T47D (cell line): ENCODE measurements at places on chromosomes 16 and 17.
A peak's percentile ranks its signal among the peaks of the same experiment; 100 is the strongest.

DNA sequence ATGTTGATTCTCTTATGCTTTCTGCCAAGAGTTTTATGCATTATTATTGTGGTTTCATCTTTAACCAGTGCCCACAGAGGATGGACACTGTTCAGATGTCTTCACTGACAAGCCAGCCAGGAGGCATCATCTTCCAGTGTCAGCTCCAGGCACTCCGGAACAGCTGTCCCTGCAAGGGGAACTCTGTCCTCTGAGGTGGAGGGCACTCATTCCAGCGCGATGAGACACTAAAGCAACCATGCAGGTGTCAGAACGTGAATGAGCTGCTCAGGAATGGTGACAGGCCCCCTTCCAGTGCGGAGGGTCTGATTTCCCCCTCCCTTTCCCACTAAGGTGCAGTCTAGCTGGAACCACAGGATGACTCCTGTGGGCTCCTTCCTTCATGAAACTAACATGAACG is 117.5 kb downstream of the NOG start:
- no peak for DNase-seq

DNA sequence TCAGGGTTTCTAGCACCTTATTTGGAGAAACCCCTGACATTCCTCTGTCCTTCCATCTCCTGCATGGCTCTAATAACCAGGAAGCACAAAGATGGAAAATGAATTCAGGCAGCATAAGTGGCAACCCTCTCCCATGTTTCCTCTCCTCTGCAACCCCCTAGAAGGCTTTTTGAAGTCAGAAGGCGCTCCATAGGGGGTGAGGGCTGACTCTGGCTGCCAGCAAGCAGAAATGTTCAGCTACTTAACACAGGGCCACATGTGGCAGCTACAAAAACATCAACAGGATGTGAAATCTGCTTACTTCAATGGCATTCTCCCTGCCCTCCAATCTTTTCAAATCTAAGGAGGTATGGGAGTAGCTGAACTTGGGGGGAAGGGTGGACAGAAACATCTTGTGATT is 55.2 kb upstream of the IRX5 start:
- no peak for DNase-seq

DNA sequence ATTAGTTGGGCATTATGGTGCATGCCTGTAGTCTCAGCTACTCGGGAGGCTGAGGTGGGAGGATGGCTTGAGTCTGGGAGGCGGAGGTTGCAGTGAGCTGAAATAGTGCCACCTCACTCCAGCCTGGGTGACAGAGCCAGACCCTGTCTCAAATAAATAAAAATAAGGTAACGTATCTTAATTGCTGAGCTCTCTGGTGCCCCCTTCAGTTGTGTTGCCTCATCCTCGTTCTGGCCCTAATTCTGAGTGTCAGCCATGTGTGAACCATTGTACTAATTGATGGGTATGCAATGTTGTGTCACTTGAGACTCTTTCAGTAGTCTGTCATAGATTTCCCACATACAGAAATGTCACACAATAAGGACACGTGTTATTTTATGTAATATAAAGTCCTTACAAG is 363.1 kb upstream of the RBFOX1 start:
- no peak for DNase-seq

GRCh38 chr16:73916829-73917594 is 379.6 kb upstream of the PSMD7 start:
- DNase-seq = no peak

- peak; percentile 94 for DNase-seq
Observed at GRCh38 chr17:40111221-40112128, 10.3 kb upstream of the MSL1 start.

DNA sequence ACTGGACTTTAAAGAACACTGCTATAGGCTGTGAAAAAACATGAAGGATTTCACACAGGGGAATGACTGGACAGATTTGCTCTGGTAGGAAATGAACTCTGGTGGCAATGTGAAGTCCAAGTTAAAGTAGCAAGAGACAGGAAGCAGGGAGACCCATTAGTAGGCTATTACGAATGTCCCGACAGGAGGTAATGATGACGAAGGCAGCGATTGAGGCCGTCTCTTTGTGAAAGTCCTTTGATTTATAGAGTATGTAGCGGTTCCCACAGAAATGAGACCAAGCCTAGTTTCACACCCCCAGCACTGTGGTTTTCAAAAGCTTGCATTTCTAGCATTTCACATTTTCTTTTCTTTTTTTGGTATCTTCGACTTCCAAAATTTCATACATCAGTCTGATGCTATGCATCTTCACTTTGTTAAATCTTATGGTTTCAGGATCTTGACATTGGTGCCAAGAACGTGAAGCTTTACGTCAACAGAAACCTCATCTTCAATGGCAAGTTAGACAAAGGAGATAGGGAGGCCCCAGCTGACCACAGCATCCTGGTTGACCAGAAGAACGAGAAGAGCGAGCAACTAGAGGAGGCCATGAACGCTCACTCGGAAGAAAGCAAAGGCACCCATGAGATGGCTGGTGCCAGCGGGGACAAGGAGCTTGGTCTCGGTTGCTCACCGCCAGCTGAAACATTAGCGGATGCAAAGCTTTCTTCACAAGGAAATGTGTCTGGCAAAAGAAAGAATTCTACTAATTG is 189.8 kb downstream of the KATNIP start:
- peak; percentile 18 for DNase-seq

- DNase-seq = no peak
Observed at GRCh38 chr17:66248285-66248684, 19.1 kb upstream of the APOH start.

- DNase-seq = no peak
Observed at GRCh38 chr16:47470810-47471209, 9.7 kb downstream of the PHKB start.

GRCh38 chr17:82940226-82941020 is 100.6 kb upstream of the ZNF750 start:
- no peak for DNase-seq

GRCh38 chr17:82665891-82666290 is 17.6 kb upstream of the WDR45B start:
- no peak for DNase-seq

DNA sequence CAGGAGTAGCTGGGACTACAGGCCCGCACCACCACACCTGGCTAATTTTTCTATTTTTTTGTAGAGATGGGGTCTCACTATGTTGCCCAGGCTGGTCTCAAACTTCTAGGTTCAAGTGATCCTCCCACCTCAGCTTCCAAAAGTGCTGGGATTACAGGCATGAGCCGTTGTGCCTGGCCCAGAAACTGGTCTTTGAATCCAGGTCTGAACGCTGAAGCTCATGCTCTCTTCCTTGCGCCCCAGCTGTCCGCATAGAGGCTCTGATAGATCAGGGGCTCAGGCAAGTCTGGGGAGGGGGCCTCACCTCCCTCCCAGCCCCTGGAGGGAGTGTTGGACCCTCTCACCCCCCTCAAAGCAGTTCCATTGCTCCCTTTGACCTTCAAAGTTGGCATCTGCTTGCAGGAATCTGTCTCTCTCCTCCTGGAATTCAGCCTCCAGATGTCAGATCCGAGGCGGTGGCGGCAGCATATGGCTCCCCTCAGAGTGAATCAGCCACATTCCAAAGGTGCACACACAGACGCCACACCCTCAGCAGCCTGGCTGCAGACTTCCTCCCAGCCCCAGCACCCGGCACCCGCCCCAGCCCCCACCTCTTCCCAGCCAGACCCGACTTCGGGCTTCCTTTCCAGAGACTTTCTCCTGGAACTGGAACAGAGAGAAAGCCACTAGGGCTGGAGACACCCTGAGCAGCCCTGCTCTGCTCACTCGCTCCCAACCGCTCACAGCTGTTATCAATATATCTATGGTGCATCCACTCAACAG is 16.9 kb upstream of the GLIS2 start:
- DNase-seq = peak; percentile 60

DNA sequence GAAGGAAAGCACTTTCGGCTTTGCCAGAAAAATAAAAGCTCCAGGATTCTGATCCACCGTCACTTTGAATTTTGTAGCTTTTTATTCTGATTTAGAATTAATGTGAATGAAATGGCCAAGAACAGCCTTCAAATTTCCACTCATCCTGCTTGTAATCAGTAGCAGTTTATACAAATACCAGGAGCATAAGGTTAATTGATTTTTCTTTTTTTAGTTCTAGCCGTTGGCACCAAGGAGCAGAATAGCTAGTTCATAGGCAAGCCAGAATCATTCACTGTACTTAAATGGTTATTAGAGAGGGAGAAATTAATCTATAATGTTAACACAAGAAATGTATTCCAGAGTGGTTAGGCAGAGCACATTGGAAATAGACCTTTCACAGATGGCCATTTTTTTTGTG is 41.1 kb upstream of the CACNG5 start:
- DNase-seq = no peak

DNA sequence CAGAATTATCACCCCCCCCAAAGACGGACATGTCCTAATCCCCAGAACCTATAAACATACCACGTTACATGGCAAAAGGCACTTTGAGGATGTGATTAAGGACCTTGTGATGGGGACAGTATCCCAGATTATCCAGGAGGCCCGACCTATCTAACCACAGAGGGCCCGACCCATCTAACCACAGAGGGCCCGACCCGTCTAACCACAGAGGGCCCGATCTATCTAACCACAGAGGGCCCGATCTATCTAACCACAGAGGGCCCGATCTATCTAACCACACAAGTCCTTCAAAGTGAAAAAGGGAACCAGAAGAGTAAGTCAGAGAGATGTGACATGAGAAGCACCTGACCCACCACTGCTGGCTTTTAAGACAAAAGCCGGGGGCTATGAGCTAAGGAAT is 56.8 kb downstream of the ANKFY1 start:
- no peak for DNase-seq

- no peak for DNase-seq
Observed at GRCh38 chr16:9521749-9522370, 430.4 kb downstream of the HAPSTR1 start.

- DNase-seq = peak; percentile 73
Observed at GRCh38 chr16:22300427-22301071, 3.3 kb downstream of the POLR3E start.

DNA sequence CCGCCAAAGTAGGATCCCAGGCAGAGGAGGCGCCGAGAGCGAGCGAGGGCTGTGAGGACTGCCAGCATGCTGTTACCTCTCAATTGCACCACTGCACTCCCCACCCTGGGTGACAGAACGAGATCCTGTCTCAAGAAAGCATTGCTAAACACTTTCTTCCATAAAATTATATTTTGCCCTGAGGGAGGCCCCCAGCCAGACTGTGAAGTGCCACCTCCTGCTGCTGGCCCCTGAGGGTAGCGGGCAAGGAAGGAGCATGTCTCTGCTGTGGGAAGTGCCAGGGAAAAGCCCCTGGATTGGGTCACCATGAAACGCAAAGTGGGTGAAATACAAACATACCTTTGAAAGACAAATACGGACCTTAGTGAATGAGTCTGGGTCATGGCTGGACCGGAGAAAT is 78.0 kb upstream of the AMZ2 start:
- no peak for DNase-seq
